ENCODE measurements at places on chromosomes 2 and 18. TPM values are rescaled to one million over a fixed set of nuclear protein-coding genes. Genes with fewer than 3 reads are reported as not detected.

GRCh38 chr2:11303290-11304013 is 41.0 kb downstream of the ROCK2 start:
- H3K27me3 ChIP-seq: no peaks in the 10 kb centered on the region
- no peak for DNase-seq
- H3K36me3 ChIP-seq: no peaks in the 10 kb centered on the region
- H3K4me1 ChIP-seq: peaks cover 5% of the 10 kb centered on the region
- no peak overlapping the region for H3K4me3 ChIP-seq

GRCh38 chr2:19141234-19142004 is 217.0 kb downstream of the OSR1 start:
- no peaks in the 10 kb centered on the region for H3K4me1 ChIP-seq
- DNase-seq: no peak
- peak overlapping the region; percentile 52 for H3K27ac ChIP-seq
- H3K36me3 ChIP-seq: no peaks in the 10 kb centered on the region
- H3K4me3 ChIP-seq: no peak overlapping the region

LOXL3 gene
- 28.3 TPM for total RNA-seq

APCDD1 gene
- 49.8 TPM for total RNA-seq

CD302 gene
- total RNA-seq: 1.0 TPM

DNA sequence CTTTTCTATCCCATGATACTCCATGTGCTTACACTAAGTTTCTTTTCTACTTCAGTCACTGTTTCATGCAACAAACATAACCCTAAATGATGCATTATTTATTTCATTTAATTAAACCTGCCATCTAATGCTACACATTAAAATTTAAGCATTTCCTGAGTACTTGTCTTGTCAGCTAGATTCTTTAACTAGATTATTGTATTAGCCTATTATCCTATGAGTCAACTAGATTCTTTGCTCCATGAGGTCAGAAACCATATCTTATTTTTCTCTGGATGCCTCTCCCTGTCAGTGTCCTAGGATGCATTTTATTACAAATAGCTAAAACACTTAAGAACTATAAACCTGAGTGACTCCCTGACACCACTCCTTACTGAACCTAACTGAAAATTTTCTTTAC is 652.4 kb downstream of the SLC4A3 start:
- no peak overlapping the region for H3K4me3 ChIP-seq
- H3K4me1 ChIP-seq: no peaks in the 10 kb centered on the region
- no peak overlapping the region for H3K27ac ChIP-seq
- no peaks in the 10 kb centered on the region for H3K36me3 ChIP-seq

GRCh38 chr2:156019341-156019740 is 313.2 kb downstream of the NR4A2 start:
- peaks cover 8% of the 10 kb centered on the region for H3K36me3 ChIP-seq
- DNase-seq: no peak
- no peaks in the 10 kb centered on the region for H3K27me3 ChIP-seq
- no peak overlapping the region for H3K27ac ChIP-seq

DNA sequence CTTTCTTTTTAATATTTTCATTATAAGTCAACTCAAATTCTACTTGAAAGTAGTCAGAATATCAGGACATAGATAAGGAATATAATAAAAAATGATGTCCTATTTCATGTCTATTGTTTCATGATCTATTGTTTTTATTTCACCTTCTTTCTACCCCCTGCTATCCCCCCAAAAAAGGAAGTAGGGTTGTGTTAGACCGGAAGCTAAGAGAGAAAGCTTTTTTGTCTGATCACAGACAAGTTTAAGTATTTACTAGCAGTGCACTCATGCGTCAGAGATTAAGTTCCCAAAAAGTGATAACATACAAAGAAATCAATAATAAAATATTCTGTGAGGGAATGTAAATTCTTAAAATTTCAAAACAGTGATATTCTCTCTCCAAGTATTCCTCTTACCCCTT is 447.1 kb upstream of the CNTNAP5 start:
- no peak overlapping the region for H3K27ac ChIP-seq
- H3K4me1 ChIP-seq: peaks cover 17% of the 10 kb centered on the region
- no peak for DNase-seq
- no peaks in the 10 kb centered on the region for H3K27me3 ChIP-seq
- no peak overlapping the region for H3K4me3 ChIP-seq

DNA sequence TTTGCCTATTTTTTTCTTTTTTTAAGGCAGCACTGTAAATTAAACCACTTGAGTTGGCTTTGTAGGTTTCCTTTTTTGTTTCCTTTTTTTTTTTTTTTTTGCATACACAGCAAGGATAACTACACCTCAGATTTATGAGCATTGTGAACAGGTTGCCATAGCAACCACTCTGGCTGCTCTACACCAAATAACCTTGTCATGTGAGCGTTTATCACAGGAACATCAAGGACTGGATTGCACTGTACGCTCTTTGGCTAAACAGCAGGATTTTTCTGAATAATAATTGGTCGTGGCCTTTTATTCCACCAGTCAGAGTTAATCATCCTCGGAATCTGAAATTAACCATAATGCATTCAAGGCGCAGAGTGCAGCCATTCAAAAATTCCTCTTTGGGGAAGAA is 199.1 kb upstream of the SLC14A2 start:
- no peaks in the 10 kb centered on the region for H3K27me3 ChIP-seq
- H3K4me1 ChIP-seq: peaks cover 10% of the 10 kb centered on the region
- H3K27ac ChIP-seq: no peak overlapping the region
- no peak overlapping the region for H3K4me3 ChIP-seq
- no peaks in the 10 kb centered on the region for H3K36me3 ChIP-seq

- H3K36me3 ChIP-seq: no peaks in the 10 kb centered on the region
- H3K4me1 ChIP-seq: no peaks in the 10 kb centered on the region
- H3K4me3 ChIP-seq: no peak overlapping the region
- H3K27me3 ChIP-seq: no peaks in the 10 kb centered on the region
- DNase-seq: no peak
- H3K27ac ChIP-seq: no peak overlapping the region
Measured at GRCh38 chr2:113854970-113855740, 34.7 kb upstream of the ACTR3 start.

DNA sequence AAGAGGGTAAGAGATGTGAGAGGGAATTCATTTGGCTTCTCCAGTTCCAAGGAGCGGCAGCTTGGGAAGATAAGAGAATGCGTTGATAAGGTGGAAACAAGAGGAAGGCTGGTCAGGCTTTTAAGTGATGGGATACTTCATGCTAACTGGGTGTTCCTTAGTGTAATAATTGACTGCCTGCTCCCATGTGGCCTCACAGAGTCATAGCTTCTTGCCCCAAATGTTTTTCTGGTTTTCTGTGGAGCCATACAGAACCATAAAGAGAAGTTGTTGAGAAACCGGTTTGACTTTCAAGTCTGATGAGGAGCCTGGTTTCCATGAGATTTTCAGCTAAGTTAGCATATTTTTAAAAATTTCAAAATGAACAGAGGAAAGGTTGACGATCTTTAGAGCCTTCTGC is 97.5 kb upstream of the ZFP36L2 start:
- no peak for DNase-seq
- peaks cover 32% of the 10 kb centered on the region for H3K36me3 ChIP-seq

TTN gene
- under 0.01 TPM for total RNA-seq

- no peak overlapping the region for H3K27ac ChIP-seq
- no peak overlapping the region for H3K4me3 ChIP-seq
- no peaks in the 10 kb centered on the region for H3K27me3 ChIP-seq
Measured at GRCh38 chr2:65708086-65708485, 275.7 kb upstream of the SPRED2 start.

ARHGAP15 gene
- 2.8 TPM for total RNA-seq

GRCh38 chr2:44420725-44421124 is 59.0 kb downstream of the CAMKMT start:
- no peak overlapping the region for H3K27ac ChIP-seq
- peaks cover 9% of the 10 kb centered on the region for H3K36me3 ChIP-seq
- H3K4me1 ChIP-seq: no peaks in the 10 kb centered on the region

CAPN13 gene
- not detected for total RNA-seq

DNA sequence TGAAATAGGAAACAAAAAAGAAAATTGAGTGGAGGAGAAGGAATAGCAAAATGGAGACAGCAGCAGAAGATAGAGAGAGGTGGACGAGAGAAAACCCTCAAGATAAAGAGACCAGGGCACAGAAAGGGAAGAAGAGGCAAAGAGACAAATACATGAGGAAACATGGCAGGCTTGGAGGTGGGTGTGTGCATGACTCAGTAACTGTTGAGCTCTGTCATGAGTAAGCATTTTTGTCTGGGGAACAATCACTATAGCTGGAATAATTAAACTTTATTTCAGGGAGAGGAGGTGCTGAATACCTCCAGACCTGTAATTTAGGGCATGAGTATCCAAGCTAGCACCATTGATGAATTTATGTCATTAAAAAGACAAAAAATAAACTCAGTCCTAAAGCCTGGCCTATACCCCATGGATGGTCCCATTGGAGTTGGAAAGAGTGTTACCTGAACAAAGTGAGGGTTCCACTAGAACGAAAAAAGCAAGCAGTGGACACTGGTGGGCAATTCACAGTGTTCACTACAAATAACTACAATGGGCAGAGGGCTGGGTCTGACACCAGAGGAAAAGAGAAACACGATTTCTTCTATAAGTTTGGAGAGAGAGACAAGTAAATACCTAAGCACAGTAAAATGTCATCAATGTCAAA is 145.5 kb downstream of the ADCYAP1 start:
- no peak overlapping the region for H3K27ac ChIP-seq
- no peak for DNase-seq
- no peak overlapping the region for H3K4me3 ChIP-seq
- no peaks in the 10 kb centered on the region for H3K27me3 ChIP-seq
- no peaks in the 10 kb centered on the region for H3K36me3 ChIP-seq

DNA sequence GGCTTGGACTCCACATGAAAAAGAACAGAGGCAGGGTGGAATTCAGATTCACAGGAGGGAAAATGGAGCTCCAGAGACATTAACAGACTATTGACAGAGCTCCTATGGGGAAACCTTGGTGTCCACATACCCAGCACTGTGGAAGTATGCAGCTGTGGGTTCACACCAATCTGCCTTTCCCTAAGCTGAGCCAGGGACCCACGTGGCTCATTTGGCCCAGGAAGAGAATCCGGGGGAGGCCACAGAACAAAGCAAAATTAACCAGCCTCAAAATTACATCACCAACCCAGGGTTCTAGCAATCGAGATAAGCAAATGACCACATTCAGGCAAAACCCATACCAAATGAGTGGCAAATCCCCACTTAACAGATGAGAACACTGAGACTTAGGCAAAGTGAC is 105.8 kb upstream of the TWIST2 start:
- no peak overlapping the region for H3K27ac ChIP-seq
- H3K27me3 ChIP-seq: no peaks in the 10 kb centered on the region
- no peak overlapping the region for H3K4me3 ChIP-seq
- DNase-seq: no peak
- no peaks in the 10 kb centered on the region for H3K4me1 ChIP-seq

ASXL3 gene
- total RNA-seq: 18.2 TPM

DNA sequence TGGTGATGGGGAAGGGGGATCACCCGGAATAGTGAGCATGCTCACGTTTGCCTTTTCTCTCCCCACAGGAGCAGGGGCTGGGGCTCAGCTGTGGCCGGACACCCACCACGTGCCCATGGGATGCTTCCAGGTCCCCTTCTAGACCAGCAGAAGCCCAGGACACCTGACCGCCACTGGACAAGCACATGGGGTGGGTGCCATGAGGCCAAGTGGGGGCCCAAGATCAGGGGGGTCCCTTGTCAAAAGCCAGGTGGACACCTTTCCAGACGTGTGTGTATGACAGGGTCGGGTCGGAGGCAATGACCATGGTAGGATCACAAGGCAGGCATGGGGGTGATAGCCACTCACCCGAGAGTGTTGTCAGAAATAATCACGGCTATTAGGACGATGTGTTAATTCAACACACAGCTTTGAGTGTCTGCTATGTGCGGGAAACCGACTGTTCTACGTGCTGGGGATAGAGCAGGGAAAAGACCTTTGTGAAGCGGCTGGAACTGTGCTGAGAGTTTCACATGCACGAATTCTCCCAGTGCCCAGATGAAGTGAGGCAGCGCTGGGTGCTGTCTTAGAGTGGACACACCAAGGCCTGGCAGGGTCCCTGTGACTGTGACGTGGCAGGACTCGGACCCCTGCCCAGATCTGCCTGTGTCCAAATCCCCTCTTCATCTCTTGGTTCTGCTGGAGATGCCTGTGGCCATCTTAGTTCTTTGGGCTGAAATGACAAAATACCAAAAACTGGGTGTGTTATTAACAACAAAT is 244.7 kb downstream of the NDUFA10 start:
- no peak for DNase-seq
- peaks cover 4% of the 10 kb centered on the region for H3K27me3 ChIP-seq
- H3K4me1 ChIP-seq: peaks cover 16% of the 10 kb centered on the region

TACR1 gene
- 0.16 TPM for total RNA-seq

DNA sequence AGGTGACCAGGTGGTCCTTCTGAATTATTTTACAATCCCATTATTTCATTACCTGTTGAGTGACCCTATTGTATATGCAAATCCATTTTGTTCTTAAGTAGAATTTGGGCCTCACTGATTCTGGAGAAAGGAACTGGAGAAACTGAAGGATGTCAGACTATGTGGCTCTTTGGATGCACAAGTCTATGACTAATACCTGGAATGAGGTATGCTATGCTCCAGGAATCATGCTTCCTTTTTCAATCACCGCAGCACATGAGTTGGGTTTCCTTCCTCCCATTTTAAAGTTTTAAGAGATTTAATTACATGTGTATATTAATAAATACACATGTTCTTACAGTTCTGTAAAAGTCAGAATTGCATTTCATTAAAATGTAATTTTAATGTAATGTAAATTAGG is 253.9 kb upstream of the VWC2L start:
- DNase-seq: no peak
- H3K27ac ChIP-seq: no peak overlapping the region
- no peak overlapping the region for H3K4me3 ChIP-seq
- H3K4me1 ChIP-seq: no peaks in the 10 kb centered on the region
- H3K36me3 ChIP-seq: no peaks in the 10 kb centered on the region

DNA sequence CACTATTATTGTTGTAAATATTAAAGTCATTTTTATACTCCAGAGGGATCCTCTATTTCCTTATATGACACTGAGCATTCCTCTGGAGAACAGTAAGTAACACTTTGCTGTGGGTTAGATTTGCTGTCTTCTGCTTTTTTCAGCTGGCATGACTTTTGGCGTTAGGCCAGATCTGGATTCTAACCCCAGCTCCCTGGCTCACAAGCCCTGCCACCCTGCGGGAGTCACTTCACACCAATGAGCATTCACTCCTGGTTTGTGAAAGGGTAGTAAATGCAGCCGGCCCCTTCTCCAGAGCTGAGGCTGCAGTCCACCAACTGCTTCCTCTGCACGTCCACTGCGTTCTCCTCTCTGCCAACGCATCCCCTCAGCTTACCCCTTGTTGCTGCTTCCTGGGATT is 373.8 kb upstream of the RAB6C start:
- no peaks in the 10 kb centered on the region for H3K4me1 ChIP-seq
- H3K36me3 ChIP-seq: peaks cover 5% of the 10 kb centered on the region

GRCh38 chr2:58540681-58541080 is 299.6 kb upstream of the FANCL start:
- H3K4me1 ChIP-seq: peaks cover 26% of the 10 kb centered on the region
- H3K27me3 ChIP-seq: no peaks in the 10 kb centered on the region
- no peak for DNase-seq
- peak overlapping the region; percentile 5 for H3K4me3 ChIP-seq
- H3K27ac ChIP-seq: peak overlapping the region; percentile 12
- H3K36me3 ChIP-seq: no peaks in the 10 kb centered on the region

- DNase-seq: no peak
- H3K36me3 ChIP-seq: no peaks in the 10 kb centered on the region
- H3K4me1 ChIP-seq: no peaks in the 10 kb centered on the region
- H3K4me3 ChIP-seq: no peak overlapping the region
- no peak overlapping the region for H3K27ac ChIP-seq
- no peaks in the 10 kb centered on the region for H3K27me3 ChIP-seq
Measured at GRCh38 chr2:199727306-199727705, 123.7 kb downstream of the FTCDNL1 start.
